ENCODE measurements at places on chromosomes 13 and 19.
A peak's percentile ranks its signal among the peaks of the same experiment; 100 is the strongest.

DNA sequence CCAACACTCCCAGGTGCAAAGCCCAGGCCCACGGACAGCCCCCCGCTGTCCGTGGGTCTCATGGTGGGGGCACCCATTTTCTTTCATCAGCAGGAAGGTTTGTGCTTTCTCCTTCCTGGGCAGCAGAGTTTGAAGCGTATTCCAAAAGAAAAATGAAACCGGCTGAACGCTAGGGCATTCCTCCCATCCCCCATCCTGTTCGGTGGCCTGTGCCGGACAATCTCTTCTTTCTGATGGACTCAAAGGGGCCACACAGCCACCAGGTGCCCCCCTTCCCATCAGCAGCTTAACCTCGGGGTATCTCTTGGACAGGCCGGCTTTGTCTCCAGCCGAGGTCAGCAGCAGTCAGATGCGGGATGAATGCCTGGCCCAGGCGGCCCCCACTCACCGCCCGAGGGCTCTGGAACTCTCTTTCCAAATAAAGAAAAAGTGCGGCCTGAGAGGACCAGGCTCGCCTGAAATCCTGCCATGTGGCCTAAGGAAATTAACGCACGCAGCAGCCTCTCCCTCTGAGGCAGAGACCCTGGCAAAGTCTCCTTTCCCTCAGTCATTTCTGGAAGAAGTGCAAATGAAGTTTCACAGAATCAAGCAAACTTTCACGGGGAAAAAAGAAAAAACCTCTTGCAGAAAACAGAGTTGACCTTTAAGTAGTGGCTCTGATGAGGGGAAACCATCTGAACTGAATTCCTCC is 67.8 kb downstream of the RASA3 start:
- no peak for DNase-seq

DNA sequence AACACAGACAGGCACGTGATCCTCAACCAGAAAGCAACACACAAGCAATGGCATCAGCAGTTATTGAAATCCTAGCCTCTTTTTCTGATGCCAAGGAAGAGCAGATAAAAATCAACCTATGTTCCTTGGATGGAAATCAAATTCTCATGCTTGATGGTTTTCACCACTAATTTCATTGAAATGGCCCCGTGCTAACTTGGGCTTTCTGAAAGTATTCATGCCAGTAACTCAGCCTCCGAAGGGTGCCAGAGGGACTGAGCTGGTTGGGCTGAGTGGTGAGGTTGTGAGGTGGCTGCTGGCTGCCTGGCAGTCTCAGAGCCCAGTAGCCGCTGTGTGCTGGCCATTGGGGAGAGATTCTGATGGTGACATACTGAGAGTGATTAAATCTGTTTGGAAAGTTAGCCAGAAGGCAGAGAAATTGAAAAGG is 309.3 kb downstream of the DCT start:
- no peak for DNase-seq

DNA sequence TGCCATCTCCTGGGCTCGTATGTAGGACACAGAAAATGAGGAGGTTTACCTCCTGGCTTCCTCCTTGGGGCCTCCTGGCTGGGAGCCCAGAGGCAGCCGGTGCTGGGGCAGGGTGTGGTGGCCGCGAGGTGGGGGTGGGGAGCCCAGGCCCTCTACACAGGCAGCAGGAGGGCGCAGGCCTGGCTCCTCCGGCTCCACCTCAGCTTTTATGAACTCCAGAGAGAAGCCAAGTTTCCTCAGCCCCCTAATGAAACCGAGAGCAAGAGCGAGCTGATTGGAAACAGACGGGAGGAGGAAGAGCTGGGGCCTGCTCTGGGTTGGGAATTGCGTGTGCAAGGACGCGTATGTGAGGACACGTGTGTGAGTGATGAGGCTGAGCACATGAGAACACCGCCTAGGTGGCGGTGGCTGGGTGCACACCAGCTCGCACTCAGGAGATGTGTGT is 23.1 kb downstream of the LYL1 start:
- no peak for DNase-seq

DNA sequence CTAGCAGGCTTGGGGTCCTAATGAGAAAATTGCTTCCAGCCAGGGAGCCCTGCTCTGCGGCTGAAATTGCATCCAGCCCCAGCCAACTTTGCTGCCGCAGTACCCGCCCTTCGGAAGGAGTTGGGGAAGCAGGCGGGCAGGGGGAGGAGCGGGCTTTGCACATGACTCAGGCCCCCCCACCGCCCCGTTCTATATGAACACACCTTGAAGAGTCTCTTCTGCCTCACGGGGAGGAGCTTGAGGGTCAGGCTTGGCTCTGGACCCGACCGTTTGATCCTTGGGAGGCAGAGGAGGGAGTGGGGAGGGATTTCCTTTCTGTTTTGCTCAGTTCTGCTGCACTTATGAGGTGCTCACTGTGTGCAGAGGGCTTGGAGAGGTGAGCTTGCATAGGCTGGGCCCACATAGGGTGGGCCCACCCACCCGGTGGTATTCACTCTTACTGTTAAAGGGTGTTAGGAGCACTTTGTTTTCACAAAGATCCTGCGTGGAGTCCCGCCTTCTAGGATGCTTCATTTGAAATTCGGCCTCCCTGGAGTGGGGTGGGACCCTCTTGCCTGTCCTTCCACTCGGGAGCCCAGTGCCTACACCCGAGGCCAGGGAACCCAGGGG is 46.5 kb downstream of the LYL1 start:
- DNase-seq = peak; percentile 59

GRCh38 chr13:61810065-61810464 is 394.4 kb upstream of the PCDH20 start:
- no peak for DNase-seq

DNA sequence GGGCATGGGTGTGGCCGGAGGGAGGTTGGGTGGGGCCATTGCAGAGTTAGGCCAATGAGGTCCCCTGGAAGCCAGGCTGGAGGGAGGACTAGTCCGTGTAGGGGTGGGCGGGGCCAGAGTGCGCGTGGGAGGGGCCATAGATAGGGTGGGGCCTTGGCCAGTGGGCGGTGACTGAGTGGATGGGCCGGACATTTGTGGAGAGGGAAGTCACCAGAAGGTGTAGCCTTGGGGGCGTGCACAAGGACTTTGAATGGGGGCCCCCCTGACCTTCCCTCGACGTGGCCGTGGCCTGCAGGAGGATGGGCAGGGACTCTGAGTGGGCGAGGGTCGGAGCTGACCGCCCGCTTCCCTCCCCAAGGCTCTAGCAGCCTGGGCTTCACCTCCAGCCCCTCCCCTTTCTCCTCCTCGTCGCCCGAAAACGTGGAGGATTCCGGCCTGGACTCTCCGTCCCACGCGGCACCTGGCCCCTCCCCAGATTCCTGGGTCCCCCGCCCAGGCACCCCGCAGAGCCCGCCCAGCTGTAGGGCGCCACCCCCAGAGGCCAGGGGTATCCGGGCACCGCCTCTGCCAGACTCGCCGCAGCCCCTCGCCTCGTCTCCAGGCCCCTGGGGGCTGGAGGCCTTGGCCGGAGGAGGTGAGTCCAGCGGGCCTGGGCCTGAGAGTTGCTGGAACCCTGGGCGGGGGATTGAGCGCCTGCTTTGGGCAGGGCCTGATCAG is 16.5 kb upstream of the B3GNT3 start:
- DNase-seq = no peak

- DNase-seq = no peak
These were observed 4.8 kb downstream of the COLGALT1 start for GRCh38 chr19:17560205-17560595.

DNA sequence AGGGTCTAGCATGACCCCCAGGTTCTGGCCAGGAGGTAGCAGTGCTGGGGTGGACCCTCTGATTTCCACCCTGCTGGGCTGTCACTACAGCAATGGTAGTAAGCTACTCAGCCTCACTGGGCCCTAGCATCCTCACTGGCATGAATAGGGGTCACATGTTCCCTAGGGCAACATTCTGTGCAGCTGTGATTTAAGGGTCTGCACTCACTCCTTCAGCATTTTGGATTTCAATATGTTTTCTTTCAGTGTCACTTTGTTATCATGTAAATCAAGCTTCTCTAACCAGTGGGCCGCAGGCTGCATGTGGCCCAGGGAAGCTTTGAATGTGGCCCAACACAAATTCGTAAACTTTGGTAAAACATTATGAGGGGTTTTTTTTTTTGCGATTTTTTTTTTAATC is 57.8 kb downstream of the SPATA13 start:
- DNase-seq = no peak

DNA sequence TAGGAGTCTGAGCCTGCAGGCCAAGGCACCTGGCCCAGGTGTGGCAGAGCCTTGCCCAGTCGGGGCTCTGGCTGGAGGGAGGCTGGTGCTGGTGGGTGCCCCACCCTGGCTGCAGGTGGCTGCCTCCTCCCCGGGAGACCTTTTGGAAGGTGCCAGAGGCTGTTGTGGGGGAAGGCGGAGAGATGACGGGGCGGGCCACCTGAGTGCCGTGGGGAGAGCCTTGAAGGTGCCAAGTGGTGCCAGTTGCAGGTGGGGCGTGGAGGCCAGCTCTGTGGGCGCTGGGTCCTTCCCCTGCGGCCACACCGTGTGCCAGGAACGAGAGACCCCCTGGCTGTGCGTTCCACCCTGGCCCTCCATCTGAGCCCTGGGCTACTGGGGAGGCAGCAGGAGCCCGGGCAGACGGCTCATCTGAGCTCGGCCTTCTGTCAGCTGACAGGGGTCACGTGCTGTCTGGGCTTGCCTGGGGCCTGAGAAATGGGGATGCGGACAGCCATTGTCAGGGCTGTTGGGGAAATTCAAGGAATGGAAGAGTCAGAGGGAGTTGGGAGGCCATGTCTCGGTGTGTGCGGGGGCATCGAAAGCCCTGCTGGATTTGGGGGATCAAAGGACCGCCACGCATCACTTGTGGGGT is 20.9 kb downstream of the CEBPA start:
- no peak for DNase-seq

- DNase-seq = no peak
These were observed 477.3 kb downstream of the KLF12 start for GRCh38 chr13:73656863-73657262.

- no peak for DNase-seq
These were observed 44.4 kb upstream of the NPAS1 start for GRCh38 chr19:46975011-46975924.
